SK-N-MC (cell line): ENCODE measurements at places on chromosomes 1 and 21.

GRCh38 chr1:15950302-15950701 lies 25.6 kb downstream of the ZBTB17 start:
- DNase-seq, result no peak

GRCh38 chr1:192978195-192978710 lies 80.9 kb downstream of the UCHL5 start:
- no peak for DNase-seq

DNA sequence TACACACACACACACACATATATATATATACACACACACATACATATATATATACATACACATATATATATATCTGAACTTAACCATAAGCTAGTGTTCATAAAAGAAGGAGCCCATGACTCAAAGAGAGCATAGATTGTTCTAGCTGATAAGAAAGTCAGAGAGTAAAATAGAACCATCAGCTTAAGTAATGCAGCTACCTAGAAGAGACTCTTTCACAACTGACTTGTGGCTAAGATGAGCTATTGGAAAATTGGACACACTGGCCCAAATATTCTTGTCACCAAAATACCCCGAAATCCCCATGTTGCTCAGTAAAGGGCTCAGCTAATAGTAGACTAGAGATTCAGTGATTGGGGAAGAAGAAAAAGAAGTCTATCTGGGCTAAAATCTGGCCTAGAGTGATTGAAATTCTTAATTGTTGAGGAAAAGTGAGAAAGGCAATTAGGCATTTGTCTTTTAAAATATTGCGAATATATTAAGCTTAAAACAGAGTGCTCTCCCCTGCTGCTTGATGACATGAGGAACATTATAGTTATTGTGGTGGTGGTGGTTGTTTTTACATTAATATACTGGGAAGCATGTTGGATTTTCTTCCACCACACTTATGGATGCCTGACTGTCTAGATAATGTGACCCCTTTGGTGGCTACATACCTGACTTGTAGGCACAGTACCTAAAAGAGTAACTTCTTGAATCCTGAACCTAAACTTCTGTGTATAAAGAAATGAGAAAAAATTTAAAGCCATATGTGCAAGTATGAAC lies 6.3 kb downstream of the SLAMF1 start:
- DNase-seq, result no peak

GRCh38 chr1:214683621-214684020 lies 80.6 kb downstream of the CENPF start:
- DNase-seq, result no peak

- DNase-seq, result no peak
Observed at GRCh38 chr1:85884372-85885035, 176.3 kb upstream of the ZNHIT6 start.

DNA sequence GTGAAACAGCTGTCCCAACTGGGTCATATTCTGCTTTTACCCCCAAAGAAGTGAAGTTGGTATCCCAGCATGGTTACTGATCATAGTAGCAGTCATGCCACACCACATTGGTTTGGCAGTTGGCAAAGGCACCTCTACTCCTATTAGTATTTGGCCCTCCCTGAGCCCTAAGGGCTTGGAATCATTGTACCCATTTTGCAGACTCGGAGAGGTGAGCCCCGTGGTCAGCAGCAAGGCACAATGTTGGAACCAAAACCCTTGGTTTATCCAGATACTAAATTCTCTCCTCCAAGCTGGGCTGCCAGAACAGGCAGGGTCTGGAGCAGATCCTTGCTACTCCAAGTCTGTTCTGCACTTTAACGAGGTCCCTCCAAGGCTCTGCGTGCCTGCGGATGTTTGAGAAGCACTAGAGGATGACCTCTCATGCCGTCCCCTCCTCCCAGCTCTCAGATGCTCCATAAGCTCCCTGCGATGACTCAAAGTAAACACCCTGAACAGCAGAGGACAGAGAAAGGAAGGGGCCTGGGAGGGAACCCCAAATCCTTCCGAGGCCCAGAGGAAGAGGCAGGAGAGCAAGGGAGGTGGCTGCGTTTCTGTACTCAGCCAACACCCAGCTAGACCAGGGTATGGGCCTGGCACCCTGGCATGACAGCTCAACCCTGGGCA lies 89.3 kb downstream of the PAX7 start:
- no peak for DNase-seq

DNA sequence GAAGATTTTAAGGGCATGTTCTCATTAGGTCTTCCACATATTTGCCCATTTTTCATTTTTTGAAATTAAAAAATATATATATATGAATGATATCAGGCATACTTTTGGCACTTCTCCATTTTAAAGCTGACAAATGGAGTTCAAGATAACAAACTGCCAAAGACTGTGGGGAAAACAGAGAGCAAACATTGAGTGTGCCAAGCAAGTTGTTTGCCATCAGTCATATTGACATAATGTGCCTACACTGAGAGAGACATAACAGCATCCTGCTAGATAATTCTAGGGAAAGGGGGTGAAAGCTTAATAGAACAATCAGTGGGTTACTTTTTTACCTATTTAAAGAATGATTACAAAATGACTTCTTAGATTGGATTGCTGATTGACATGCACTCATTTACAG lies 529.4 kb upstream of the CXADR start:
- no peak for DNase-seq

DNA sequence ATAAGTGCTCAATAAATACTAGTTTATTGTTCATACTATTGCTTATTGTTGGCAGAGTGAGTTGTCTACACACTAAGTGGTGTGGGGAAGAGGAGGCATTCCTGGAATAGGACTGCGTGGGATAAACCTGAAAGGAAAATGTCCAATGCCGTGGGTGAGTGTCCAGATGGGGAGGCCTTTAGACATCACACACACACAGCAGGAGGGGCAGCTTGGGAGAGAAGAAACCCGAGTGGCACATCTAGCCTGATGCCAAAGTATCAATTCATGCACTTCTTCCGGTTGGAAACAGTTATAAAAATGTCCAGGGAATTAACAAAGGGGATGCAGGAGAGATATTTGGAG lies 27.3 kb downstream of the CCN1 start:
- DNase-seq, result no peak

DNA sequence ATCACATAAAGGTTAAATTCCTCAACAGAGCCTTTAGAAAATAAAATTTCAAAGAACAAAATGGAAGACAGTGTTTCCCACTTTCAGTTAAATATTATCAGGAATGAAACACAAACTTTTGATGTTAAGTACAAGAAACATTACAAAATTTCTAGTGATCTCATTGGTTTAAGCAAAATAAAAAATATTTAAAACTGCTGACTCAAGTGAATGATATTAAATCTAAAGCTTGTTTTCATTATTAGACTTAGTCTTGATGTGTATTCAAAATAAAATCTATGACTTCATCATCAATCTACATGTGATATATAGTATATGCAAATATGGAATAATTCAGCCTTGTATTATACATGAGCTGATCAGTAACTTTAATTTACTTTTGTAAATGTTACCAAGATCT lies 584.9 kb downstream of the PTBP2 start:
- no peak for DNase-seq

DNA sequence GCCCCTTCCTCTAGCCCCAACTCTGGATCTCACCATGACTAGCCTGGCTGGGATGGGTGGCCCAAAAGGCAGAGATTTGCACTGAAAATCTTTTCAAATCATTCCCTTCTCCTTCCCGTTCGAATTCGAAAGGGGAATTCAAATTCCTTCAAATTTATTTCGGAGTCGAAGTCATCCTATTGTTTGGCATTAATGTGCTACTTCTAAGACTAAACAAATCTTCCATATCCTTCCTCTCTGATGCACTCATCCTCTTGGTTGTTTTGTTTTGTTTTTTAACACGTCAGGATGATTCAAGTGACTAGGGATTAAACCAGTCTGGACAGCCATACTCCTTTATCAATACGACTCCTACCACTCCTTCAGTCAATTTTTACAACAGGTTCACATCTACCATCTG lies 95.5 kb upstream of the SGIP1 start:
- DNase-seq, result no peak

GRCh38 chr1:236522937-236523703 lies 662 bp upstream of the LGALS8 start:
- no peak for DNase-seq

DNA sequence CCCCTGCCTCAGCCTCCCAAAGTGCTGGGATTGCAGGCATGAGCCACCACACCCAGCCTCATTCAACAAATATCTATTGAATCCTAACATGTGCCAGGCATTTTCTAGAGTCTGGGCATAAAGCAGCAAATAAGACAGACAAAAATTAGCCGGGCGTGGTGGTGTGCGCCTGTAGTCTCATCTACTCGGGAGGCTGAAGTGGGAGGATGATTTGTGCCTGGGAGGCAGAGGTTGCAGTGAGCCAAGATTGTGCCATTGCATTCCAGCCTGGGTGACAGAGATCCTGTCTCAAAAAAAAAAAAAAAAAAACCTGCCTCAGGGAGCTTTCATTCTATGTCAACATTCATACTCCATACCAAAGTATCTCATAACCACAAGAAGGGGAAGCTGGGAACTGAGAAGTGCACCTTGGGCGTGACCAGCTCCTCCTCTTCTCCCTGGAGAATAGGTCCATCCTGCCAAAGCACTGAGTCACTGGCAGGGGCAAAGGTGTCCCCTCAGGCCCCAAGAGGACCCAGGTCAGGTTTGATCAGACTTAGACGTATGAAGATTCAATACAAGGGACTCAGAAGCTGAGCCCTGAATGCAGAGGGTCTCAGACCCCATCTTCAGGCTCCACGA lies 36.8 kb upstream of the PPP1R15B start:
- DNase-seq, result no peak

- no peak for DNase-seq
Observed at GRCh38 chr1:9068981-9069325, 482 bp downstream of the SLC2A5 start.

DNA sequence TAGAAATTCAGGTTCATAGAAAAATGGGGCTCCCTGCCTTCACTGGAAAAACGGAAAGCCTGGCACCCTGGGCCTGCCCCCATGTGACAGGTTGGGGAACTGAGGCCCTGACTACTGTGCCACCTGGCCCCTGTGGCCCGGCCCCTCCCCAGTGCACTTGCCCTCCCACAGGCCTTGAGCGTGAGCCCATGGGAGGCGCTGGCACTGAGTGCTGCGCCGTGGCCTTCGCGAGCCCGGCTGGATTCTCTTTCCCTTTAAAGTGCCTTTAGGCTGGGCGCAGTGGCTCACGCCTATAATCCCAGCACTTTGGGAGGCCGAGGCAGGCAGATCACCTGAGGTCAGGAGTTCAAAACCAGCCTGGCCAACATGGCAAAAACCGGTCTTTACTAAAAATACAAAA lies 45.7 kb downstream of the SLC37A1 start:
- no peak for DNase-seq

DNA sequence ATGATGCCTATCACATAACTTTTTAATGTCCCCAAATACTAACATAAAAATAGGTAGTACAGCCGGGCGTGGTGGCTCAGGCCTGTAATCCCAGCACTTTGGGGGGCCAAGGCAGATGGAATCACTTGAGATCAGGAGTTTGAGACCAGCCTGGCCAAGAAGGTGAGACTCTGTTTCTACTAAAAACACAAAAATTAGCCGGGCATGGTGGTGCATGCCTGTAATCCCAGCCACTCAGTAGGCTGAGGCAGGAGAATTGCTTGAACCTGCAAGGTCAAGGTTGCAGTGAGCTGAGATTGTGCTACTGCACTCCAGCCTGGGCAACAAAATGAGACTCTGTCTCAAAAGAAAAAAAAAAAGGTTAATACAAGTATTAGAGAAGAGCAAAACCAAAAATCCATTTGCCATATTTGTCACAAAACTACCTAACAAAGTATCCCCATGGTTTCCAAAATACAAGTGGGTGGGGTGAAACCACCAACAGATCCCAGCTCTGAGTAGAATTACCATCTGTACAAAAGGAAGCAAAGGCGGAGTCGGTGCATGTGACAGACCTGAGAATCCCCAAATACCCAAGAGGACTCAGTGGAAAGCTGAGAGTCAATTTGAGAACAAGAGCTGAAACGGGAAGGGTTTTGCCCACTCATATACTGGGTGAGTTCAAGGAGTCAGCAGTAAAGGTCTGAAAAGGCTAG lies 113.2 kb downstream of the TOMM20 start:
- DNase-seq, result no peak

GRCh38 chr1:87201768-87202167 lies 126.9 kb upstream of the LMO4 start:
- no peak for DNase-seq

DNA sequence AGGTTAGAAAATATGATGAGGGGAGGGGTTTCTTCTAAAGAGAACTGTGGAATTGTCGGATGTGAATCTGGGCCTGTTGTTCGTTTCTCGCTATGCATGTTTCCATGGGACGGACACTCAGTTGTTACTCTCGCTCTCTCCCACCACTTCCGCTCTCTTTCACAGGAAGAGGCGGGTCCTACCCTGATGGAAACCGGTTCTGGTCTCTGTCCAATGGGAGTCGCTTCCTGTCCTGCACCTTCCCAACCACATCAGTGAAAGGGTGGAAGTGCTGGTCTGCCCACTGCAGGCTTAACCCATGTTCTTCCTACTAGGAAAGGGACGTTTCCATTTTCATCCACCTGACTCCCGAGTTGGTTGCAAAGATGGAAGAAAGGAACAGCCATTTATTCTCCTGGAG lies 119.4 kb downstream of the KCNJ15 start:
- no peak for DNase-seq

- no peak for DNase-seq
Observed at GRCh38 chr1:147247656-147248238, 5.3 kb downstream of the CHD1L start.

DNA sequence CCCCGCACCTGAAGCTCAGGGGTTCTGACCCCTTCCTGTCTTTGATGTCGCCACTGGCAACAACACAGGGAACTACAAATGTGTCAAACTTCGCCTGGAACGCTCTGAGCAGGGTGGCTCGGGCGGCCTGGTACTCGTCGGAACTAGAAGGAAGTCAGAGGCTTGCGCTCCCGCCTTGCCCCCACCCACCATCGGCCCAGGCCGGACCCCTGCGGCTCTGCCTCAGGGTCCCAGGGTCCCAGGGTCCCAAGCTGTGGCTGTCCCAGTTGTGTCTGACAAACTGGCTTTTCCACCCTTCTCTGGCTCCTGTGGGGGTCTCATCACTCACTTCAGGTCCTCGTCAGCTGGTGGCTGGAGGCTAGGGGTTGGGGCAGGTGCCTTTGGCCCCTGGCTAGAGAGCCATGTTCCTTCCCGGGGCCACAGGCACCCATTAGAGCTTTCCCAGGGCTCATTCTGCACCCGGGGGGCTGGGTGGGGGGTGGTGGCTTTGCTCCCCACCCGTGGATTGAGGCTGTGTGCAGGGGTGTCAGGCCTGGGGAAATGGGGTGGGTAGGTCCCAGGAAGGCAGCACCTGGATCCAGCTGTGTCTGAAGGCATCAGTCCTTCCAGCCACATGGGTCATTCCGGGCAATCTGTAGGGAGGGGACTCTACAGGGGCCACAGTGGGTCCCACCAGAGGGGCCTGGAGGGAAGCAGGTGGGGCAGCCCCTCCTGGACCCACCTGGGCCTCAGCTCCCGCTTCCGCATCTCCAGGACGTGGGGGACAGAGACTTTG lies 8.0 kb upstream of the TMEM52 start:
- no peak for DNase-seq

- no peak for DNase-seq
Observed at GRCh38 chr1:53822931-53823330, 15.2 kb downstream of the NDC1 start.
